CD4-positive, alpha-beta T cell treated with Interleukin-4 for 4 hours (primary cell): ENCODE measurements at places on chromosomes 5 and 9.
A peak's percentile ranks its signal among the peaks of the same experiment; 100 is the strongest.

DNA sequence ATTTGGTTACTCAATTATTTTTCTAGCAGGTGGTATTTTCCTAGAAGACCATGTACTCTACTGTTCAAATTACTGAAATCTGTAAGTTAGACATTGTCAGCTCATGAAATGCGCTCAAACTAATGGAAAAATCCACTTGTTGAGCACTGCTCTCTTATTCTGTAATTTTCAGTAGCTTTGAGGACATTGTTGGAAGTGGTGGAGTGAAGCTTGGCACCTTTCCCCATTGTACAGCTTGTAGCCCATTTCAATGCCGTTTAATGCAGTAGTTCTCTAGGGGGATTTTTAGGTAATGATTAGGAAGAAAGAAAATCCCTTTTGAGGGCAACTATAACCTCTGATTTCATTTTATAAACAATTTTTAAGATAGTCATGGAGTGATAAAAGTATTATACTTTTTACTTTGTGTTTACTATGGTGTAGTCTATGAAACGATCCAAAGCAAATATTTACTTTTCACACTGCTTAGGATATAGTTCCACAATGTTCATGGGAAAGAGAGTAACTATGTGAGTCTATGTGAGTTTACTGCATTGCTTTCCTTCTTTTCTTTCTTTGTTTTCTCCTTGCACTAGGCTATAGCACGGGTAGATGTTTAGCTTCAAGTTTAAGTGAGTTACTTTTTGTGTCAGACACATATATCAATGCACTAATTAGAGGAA, 165.8 kb upstream of the ANKH start:
- no peak for DNase-seq

DNA sequence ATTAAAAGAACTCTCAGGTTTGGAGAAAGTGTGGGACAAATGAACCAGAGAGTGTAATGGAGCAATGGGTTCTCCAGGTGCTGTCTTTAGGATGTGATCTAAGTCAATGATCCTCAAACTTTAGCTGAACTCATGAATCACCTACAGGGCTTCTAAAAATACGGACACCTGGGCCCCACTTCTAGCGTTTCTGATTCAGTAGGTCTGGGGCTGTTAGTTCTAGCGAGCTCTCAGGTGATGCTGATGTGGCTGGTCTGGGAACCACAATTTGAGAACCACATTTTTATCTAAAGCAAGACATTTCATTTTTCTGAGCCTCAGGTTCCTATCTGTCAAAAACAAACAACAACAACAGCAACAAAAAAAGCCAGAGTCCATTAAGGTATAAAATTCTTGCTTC, 35.1 kb upstream of the PCA3 start:
- no peak for DNase-seq

DNA sequence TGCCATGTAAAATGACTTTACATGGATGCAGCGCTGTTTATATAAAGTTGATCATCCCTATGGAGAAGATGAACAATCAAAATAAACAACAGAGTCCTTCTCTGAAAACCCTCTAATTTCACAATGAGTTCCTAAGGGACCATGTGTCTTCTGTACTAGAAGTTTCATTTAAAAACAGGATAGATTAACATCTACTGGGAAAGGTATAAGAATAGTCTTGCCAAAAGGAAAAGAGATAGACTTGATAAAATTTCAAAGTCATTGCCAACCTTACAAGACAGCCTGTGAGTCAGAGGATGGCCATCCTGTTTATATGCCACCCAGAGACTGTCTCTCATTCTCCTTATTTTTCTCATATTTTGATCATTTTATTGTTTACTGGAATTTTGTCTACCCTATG, 367.1 kb upstream of the PDE4D start:
- DNase-seq = no peak

- no peak for DNase-seq
Measured at GRCh38 chr5:9454491-9454890, 91.4 kb downstream of the SEMA5A start.

GRCh38 chr5:67983251-67984110, 232.1 kb upstream of the PIK3R1 start:
- no peak for DNase-seq

GRCh38 chr5:176789873-176790615, 20.3 kb upstream of the UNC5A start:
- no peak for DNase-seq

DNA sequence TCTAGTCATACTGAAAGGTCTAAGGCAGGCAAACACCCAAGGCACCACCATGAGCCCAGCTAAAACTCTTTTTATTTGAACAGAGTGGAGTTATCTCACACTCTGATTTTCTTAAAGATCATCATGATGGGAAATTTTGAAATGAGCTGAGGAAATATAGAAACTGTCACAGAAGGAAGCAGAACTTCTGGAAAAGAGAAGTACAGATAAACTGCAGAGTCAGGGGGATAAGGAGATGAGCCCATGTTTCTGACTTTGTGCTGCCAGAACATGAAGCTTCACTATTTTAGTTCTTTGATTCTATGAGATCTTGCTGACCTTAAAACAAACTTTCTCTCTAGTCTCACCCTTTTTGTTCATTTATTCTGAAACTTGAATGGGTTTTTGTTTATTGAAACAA, 406.5 kb upstream of the EDIL3 start:
- no peak for DNase-seq

DNA sequence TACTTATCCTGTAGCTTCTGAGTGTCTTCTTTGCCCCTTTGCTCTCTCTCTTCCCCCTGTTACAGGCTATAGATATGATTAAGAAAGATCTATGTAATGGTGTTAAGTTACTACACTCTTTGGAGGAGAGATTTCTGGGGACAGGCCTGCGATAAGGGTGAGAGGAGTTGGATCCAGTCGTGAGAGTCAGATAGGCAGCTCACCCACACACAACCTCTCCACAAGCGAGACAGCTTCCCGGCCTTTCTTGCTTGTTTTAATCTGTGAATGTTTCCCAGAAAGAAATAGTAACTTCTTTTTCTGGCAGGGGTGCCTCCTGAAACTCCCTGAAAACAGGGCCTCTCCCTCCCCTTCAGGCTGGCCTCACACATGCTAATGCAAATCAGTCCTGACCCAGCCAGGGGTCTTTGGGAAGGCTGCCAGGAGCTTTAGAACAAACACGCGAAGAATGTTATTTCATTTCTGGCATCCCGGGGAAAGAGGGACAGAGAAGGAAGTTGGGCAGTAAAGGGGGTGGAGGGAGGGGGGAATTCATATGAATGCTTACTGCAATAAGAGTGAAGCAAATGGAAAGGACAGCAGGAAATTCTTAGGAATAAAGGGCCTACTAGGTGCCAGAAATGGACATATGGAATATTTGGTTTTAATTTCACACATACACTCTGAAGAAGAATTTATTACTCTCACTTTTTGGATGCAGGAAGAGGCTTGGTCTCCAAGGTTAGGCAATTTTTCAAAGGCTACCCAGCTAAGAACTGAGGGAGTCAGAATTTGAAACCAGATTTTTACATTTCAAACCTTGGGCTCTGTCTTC, 215.8 kb upstream of the TRIM32 start:
- DNase-seq = no peak

DNA sequence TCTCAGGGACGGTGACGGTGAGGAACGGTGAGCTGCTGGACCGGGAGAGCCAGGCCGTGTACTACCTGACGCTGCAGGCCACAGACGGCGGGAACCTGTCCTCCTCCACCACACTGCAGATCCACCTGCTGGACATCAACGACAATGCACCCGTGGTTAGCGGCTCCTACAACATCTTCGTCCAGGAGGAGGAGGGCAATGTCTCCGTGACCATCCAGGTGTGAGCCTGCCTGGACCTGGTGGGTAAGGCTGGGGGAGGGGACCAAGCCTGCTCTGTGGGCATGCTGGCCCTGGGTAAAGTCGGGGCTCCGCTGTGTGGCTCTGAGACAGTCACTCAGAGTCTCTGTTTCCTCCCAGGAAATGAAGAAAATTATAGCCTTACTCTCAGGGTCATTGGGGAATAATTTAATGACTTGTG, 29.3 kb downstream of the CDHR2 start:
- peak; percentile 34 for DNase-seq

GRCh38 chr5:40555886-40556285, 123.8 kb upstream of the PTGER4 start:
- DNase-seq = no peak

DNA sequence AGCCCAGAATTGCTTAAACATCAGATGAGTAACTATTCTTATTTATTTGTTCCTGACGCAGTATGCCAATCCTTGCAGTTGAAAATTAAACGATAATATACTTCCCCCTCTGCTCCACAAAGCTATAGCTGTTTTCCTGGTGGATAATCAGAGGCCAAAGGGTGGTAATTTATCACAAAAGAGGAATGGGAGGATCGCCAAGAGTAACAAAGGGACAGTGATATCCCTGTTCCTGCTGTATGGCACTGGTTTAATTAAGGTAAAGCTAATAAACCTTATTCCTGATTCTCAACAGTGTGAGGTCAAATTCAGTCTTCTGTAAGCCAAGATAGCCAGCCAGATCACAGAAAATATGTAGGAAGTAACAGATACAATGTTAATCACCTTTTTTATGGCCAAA, 33.4 kb upstream of the PTGER4 start:
- no peak for DNase-seq

- DNase-seq = no peak
Measured at GRCh38 chr9:88538311-88539085, 3.5 kb downstream of the NXNL2 start.

- peak; percentile 23 for DNase-seq
Measured at GRCh38 chr5:134874831-134875655, 872 bp downstream of the TXNDC15 start.

GRCh38 chr9:109903515-109904138, 123.6 kb downstream of the PALM2AKAP2 start:
- peak; percentile 65 for DNase-seq

- no peak for DNase-seq
Measured at GRCh38 chr5:149414405-149415065, 35.4 kb upstream of the IL17B start.
